ENCODE measurements at places on chromosomes 6 and 20.

GRCh38 chr6:72525821-72526510 lies 95.9 kb upstream of the KCNQ5 start:
- DNase-seq = no peak

- no peak for DNase-seq
Measured at GRCh38 chr6:126038234-126038633, 51.9 kb downstream of the TRMT11 start.

- DNase-seq = no peak
Measured at GRCh38 chr6:84422380-84422968, 195.0 kb upstream of the CEP162 start.

- DNase-seq = no peak
Measured at GRCh38 chr20:58202044-58202443, 26.4 kb downstream of the ANKRD60 start.

GRCh38 chr20:60372275-60372674 lies 414.1 kb downstream of the CDH26 start:
- no peak for DNase-seq

DNA sequence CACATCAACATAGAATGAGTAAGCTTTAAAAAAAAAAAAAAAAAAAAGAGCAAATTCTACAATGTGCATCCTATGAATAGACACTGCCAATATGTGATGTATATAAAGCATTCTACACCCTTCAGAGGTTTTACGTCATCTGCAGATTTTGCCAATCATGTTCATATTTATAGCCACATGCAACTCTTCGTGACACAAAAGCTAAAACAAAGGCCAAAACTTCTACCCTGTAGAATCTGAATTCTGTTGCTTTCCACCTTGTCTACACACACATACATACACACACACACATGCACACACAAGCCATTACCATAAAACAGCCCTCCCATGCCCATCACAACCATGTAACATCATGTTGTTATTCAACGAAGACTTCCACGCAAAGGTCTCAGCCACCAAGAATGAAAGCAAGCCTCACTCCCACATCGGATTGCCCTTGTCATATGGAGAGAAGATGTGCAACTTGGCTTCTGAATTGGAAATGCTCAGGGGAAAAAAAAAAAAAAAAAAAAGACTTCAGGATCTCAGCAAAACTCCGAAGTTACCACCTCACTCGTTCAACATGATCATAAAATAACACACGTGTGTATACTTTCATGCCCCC lies 479.4 kb upstream of the JARID2 start:
- DNase-seq = no peak

GRCh38 chr6:49979584-49979983 lies 10.2 kb upstream of the DEFB113 start:
- no peak for DNase-seq

DNA sequence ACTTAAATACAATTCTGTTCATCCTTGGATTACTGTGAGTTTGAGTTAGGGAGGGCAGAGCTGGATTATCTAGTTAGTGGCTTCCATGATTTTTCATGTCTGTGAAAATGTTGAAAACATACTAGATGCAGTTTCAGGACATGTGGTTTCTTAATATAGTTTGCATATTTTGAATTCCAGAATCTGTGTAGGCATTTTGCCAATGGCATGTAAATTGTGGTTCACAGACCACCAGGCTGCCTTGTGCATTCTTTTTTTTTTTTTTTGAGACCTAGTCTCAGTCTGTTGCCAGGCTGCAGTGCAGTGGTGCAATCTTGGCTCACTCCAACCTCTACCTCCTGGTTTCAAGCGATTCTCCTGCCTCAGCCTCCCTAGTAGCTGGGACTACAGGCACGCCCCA lies 42.8 kb downstream of the CDC5L start:
- DNase-seq = no peak

GRCh38 chr6:101286146-101286545 lies 107.4 kb upstream of the GRIK2 start:
- no peak for DNase-seq

DNA sequence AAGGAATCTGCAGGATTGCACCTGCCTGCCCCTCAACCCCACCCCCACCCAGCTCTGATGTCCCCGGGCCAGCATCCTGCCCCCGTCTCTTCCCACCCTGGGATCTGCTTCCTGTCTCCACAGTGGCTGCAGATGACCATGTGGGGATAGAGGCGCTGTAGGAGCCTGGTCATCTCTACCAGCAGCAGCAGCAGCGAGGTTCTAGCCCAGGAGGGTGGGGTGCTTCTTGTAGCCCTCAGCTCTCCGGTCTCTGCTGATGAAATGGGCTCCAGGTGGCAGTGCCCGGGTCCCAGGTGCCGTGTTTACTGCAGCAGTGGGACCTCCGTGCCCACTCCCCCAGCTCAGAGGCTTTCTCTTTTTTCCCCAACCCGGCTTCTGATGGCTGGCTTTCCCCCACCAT lies 25.2 kb downstream of the CAPN11 start:
- no peak for DNase-seq

- DNase-seq = no peak
Measured at GRCh38 chr6:137190583-137191094, 17.2 kb upstream of the IL22RA2 start.

- no peak for DNase-seq
Measured at GRCh38 chr20:37096415-37097041, 731 bp upstream of the RBL1 start.

- DNase-seq = no peak
Measured at GRCh38 chr6:686497-686896, 6.4 kb downstream of the EXOC2 start.

DNA sequence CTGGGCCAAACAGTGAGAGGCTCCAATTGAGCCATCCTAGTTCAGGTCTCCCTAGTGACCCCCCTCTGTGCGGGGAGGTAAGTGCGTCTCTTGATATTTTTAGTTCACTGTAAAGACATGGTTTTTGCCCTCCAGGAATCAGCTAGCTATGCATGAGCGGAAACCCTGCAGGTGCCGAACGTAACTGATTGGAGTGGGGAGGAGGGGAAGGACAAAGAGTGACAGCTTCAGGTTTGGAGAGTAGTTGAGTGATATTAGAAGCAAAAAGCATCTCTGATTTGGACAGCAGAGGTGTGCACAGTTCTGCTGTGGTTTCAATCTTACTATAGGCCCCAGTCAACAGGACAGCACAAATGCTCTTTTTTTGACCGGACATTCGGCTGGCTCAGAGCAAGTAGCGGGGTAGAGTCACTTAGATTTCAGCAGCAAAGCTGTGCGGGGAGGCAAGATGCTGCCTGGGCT lies 31.8 kb downstream of the TBC1D7 start:
- no peak for DNase-seq

DNA sequence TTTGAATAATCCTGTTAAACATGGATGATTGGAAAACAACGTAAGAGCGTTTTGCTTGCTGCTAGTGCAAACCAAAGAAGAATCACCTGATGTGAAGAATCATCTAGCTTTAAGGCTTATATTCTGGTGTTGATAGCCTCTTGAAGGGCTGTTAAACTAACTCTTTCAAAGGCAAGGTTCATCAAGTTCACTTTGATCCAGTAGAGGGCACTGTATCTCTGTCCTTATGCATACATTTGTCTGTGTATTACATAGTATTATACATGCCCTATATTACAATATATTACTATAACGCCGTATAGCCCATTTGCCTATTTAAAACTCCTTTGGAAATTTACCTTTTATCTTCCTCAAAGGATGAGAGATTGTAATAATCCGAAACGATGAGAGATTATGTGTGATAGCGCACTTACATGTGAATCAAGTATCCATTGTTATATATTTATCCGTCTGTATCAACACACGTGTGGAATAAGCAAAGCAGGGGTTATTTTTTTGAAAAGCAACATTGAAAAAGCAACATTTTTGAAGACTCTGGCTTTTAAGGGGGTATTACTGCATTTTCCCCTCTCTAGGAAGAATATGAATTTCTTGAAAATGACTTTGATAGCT lies 50.8 kb upstream of the NRN1 start:
- DNase-seq = no peak

DNA sequence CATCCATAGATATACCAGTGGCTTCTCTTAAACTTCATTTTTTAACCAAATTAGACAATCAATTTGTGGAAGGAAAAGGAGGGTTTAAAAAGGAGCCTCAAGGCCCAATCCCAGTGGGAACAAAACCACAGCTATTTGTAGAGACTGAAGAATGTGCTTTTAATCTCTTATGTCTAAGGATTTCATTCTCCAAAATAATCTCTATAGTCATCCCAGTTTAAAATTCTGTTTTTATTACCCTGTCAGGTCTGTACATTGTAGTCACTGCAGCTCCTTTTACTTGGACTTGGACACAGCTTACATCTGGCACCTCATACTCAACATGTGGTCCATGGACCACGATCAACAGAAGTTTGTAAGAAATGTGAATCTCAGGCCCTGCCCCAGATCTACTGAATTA lies 152.1 kb upstream of the STMND1 start:
- DNase-seq = no peak

DNA sequence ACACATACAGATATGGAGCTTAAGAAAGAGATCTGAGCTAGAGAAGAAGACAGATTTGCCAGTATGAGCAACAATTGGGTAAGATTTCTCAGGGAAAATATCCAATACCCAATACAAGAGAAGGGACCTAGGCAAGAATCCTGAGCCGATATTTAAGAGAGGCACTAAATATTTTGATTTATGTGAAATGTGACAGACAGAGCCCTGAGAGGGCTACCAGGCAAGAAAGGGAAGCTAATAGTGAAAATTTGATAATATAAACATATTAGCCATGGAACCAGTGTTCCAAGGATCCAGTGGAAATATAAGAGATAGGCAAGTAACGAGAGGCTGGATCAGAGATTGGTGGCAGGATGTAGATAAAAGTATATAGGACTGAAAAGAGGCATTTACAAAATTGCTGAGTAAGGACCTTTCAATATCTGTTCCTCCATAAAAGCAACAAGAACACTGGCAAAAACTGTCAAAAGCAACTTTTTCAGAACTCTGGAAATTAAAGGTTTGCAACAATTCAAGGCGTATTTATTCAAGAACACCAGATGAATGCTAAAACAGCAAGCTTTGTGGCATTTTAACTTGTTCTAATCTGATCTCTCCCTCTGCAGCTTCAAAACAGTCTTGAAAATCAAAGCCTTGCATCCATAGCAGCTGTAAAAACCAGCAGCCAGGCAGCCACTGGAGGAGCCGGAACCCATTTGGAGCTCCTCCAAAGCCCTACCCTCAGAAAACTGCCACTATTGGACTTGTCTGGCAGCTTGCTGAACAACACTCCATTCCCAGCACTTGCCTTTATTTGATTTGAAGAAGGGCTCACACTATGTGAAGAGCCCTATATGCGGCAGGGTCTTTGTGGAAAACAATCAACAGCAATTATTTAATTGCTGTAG lies 58.8 kb downstream of the REV3L start:
- DNase-seq = no peak

DNA sequence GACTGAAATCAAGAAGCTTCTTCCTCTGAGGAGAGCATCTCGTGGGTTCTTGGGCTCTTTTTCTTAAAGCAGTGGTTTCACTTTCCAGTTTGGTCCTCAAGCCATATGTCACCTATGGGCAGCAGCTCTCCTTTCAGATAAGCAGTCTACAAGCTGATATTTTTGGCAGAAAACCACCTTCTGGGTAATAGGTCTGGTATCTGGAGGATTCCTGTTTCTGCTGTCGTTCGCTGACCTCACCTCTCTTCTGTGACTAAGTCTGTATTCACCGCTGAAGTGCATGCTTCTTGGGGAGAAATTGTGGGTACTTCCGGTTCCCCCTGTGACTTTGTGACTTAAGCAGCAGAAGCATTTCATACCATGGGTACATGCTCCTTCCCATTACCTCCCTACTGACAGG lies 193.6 kb downstream of the EDN1 start:
- no peak for DNase-seq

All from activated T-helper 1 cell treated with anti-CD3 and anti-CD28 coated beads, Interleukin-2, amount 50 U/mL, for 16 hours (primary cell).